Common myeloid progenitor, CD34-positive (primary cell): ENCODE measurements at places on chromosomes 2 and 18.

DNA sequence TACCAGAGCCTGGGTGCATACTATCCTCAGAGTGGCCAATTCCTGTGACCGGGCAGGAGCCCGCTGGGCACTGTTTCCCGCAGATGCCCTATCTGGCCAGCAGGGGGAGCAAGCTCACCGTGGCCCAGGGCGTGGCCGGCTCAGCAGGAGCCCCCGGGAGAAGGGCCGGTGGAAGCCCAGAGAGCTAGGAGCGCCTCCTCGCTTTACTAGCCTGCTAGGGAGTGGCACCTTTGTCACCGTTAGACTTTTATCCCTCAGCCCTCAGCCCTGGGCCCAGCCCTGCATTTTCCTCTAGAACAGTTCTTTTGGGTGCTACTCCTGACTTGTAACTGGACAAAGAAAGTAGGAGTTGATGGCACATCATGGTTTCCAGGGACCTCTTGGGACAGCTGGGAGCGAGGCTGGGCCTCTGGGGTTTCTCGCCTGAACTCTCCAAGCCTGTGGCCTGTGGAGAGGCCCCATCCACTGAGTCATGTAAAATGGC lies 24.0 kb downstream of the TMEM177 start:
- peak; percentile 64 for DNase-seq

DNA sequence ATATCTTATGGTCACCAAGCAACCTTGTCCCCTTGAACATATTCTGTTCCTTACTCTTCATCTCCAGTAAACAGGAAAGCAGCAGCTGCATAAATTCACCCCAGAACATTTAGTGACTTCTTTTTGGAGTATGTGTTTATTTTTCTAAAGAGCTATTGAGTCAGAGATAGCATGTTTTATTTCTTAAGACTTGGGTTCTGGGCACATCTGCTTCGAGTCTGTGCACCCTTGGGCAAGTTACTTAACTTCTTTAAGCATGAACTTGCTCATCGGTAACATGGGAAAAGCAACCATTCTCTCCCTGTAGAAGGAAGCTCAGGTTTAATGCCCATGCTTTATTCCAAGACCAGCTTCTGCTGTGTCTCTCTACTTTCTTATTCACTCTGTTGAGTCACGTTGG lies 309.3 kb upstream of the MEX3C start:
- DNase-seq, result no peak

GRCh38 chr2:61789807-61790602 lies 63.9 kb downstream of the FAM161A start:
- no peak for DNase-seq

GRCh38 chr2:214807653-214808052 lies 1.8 kb downstream of the BARD1 start:
- DNase-seq, result peak; percentile 41

- no peak for DNase-seq
Measured at GRCh38 chr2:39504790-39505335, 67.8 kb upstream of the MAP4K3 start.

- DNase-seq, result peak; percentile 93
Measured at GRCh38 chr2:195330513-195330956, 326.5 kb upstream of the SLC39A10 start.

DNA sequence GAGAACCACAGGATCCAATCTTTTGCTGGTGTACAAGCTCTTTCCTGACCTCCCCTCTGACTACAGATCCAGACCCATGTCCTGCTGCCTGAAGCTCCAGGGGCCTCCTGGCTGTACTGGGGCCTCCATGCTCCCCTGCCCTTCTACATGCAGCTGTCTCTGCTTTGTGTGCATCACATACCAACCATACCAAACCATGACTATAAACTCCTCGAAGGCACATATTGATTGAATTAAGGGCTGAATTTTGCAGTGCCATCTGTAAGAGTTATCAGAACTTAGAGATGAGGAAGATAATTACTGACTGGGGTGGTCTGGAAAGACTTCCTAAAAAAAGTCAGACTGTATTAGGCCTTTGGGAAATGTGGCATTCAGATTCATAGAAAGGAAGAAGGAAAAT lies 139.9 kb upstream of the CXCR4 start:
- DNase-seq, result no peak
